Urothelium cell line (cell line): ENCODE measurements at places on chromosomes 13 and 19.

DNA sequence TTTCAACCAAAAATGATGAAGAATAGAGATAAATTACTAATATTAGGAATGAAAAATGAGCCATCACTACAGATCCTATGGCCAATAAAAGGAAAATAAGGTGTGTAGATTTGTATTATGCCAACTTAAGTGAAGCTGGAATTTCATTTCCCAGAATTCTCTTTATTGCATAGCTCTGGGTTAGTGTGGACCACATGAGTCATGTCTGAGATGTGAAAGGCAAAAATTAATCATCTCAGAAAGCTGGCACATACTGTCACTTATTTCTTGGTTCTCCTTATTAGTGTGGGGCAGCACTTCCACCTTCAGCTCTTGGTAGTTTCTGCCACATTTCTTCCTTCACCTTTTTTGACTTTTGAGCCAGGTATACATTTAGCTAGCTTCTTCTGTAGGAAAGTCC is 82.6 kb downstream of the KATNAL1 start:
- DNase-seq: peak; percentile 34

- no peak for DNase-seq
Observed at GRCh38 chr19:2478756-2479555, 3.0 kb downstream of the GADD45B start.

DNA sequence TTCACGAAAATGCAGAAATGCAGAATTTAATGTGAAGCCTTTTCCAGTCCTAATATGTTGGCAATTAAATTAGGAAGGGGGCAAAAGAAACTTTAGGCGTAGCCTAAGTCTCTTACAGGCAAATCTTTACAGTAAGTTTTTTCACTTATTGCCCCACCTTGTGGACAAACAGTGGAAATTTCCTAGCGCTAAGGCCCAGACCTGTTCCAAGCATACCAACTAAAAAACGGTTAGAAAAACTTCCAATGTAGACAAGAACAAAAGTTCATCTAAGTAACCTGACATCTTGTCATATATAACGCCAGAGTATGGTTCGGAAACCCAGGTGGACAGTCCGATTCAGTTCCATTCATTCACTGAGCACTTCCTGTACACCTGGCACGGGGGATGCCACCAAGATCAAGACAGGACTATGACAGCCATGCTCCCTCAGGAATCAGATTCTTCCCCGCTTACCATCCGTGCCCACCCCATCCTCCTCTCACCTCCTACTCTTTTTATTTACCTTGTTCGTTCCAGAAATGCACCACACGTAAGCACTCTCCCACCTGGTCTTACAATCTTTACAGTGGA is 4.9 kb downstream of the ZAR1L start:
- DNase-seq: peak; percentile 25

- DNase-seq: no peak
Observed at GRCh38 chr13:39037410-39037879, 444 bp downstream of the PROSER1 start.

- no peak for DNase-seq
Observed at GRCh38 chr19:18868380-18869022, 27.5 kb downstream of the CERS1 start.
